Endodermal cell (in vitro differentiated cells): ENCODE measurements at places on chromosomes 4 and X. TPM values are rescaled to one million over a fixed set of nuclear protein-coding genes. Genes with fewer than 3 reads are reported as not detected.

DNA sequence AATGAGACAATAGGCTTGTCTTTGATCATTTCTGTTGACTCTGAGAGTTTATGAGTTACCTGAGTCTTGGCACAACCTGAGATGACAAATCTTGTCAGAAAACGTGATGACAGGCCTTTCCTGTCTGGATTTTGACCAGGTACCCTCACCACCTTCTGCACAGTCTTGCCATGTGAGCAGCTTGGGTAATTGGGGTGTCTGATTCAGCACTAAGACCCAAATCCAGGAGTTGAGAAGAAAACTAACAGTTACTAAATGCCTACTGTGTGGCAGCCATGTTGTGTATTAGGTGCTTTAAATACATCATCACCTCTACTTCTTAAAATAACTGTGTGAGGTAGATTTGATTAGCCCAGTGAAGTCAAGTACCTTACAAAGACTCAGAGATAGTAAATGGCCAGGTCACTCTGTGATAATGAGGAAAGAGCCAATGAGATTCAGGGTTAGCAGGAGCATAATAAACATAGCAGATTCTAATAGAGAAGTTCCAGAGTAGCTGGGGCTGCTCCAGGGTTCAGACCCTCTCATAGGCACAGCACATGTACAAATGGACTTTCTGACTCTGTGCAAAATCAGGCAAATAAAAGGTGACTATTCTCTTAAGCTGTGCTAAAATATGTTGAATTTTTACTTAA lies 2.8 kb downstream of the EREG start:
- no peak for DNase-seq

Gene PAGE5
- not detected in 2 replicates for total RNA-seq

DNA sequence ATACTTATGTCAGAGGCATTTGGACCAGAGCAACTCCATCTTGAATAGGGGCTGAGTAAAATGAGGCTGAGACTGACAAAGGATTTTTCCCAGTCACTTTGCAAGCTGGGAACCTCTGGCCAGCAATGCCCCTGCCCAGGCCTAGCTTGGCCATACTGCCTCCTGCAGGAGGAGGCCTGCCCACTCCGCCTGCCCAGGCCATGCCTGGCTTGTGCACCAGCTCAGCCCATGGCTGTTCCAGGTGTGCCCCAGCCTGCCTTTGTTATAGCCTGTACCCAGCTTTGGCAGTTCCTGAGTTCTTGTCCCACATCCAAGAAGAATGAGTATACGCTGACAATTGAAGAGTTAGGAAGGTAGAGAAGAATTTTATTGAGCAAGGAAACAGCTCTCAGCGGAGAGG lies 176.1 kb downstream of the AASDH start:
- DNase-seq, result peak; percentile 72

- no peak for DNase-seq
Measured at GRCh38 chr4:57018980-57019379, 40.3 kb downstream of the POLR2B start.

DNA sequence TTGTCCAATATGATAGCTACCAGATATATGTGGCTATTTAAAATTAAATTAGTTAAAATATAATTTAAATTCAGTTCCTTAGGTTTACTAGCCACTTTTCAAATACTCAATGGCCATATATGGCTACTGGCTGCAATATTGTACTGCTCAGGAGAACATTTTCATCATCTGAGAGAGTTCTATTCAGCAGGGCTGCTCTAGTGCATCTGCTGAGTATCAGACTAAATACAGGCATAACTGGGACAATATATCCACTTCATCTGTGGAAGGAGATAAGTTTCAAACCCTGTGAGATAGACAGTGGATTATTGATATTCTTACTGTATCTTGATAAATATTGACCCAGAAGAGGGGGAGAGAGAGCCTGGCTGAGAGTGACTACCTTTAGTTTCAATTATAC lies 240.1 kb upstream of the ANKRD50 start:
- DNase-seq, result no peak

DNA sequence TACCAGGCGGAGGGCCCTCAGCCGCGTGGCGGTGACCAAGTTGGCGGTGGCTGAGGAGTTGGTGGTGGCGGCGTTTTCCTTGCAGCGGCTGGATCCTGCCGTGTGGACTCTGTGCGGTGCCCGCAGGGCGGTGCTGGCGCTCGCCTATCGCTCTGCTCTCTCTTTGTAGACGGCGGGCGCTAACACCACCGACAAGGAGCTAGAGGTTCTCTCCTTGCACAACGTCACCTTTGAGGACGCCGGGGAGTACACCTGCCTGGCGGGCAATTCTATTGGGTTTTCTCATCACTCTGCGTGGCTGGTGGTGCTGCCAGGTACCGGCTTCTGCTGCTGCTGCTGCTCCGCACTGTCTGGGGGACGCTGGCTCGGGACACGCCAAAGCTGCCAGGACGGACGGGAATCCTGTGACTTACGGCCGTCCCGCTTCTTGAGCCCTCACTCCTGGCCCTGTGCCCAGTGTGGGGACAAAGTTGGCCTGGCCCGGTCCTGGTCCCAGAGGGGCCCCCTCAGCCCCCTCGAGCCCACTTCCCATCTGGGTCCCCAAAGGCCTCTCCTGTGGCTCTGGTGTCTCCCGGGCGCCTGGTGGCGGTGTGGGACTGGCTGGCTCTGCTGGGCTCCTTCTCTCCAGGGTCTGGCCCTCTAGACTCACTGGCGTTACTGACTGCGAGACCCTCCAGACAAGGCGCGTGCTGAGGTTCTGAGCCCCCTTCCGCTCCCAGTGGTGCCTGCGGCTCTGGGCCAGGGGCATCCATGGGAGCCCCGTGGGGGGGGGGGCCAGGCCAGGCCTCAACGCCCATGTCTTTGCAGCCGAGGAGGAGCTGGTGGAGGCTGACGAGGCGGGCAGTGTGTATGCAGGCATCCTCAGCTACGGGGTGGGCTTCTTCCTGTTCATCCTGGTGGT lies 10.7 kb downstream of the FGFR3 start:
- DNase-seq, result no peak

DNA sequence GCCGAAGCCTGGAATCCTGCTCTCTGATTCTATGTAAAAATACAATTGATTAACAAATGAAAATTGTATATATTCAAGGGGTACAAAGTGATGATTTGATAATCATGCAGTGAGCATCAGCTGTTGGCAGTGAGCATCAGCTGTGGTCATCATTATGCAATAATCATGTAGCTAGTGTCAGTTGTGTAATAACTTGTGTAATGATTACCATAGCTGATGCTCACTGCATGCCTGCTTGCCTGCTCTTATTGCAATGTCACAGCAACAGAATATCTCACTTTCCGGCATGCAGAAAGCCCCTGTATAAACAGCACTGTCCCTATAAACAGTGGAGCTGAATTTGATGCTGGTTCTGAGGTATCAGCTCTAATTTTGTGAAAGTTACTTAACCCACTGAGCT lies 46.8 kb downstream of the SULT1B1 start:
- DNase-seq, result no peak

Gene SLC6A8
- 120 to 122 TPM (median 121 TPM) in 3 replicates for total RNA-seq

DNA sequence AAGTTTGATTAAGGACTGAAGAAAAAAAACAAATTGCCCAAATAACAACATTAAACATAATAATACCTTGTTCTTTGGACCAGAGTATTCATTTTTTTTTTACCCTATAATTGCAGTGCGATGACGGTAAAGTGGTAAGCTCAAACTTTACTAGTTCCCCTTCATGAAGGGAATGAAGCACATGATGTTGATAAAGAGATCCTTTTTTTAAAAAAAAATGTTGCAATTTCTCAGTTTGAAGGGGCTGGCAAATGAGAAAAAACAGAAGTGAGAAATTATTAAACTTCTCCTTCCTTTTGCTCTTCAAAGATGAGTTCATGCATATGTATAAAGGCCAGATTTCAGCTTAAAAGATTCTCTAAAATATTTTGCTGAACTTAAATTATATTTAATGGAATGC lies 231.7 kb downstream of the C4orf33 start:
- no peak for DNase-seq

DNA sequence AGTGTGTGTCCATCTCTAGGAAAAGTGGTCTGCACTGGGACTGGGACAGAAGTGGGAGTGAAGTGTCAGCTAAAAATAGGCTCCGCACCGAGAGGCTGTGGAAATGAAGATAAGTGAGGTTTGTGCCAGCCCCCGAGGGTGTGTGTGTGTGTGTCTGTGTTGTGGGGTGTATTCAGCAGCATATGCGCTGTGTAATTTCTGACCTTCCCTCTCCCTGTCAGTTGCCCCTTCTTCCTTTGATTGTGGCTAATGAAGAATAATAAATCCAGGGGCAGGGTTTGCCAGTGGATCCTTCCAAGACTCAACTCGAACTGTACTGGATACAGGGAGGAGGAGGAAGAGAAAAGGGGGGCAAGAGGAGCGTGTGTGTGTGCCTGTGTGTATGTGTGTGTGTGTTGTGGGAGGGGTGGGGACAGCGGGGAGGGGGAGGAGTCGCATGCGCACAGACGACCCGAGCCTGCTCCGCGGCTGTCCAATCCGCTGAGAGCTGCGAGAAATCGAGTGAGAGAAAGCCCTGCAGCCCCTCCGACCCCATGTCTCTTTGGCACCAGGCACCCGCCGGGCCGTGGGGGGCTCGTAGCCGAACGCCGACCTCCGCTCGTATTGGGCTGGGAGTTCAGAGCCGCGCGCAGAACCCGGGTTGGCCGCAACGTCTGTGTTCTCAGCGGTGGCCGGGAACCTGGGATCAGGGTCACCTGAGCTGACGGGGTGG lies 916 bp upstream of the POU4F2 start:
- DNase-seq, result no peak

Gene RRH
- total RNA-seq, result 0.16 and 0.18 TPM in 2 replicates
